Brain pericyte (primary cell): ENCODE measurements at places on chromosomes 6 and 20.

DNA sequence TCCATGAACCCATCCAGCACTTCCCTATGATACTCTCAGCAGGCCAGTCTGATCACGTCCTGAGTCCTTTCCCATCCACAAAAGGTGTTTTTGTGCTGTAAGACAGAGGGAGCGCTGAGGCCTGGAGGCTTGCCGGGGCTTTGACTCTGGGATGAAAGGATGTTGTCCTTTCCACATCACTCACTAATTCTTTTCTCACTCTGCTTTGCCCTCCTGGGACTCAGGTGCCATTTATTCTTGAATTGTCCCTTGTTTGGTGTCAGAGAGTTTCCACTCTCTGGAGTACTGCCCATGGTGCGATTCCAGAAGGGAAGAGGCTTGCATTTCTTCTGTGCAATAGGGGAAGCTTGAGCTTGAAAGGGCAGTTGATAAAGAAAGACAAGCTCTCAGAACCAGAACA is 15.3 kb upstream of the TUBB2B start:
- no peak for DNase-seq

DNA sequence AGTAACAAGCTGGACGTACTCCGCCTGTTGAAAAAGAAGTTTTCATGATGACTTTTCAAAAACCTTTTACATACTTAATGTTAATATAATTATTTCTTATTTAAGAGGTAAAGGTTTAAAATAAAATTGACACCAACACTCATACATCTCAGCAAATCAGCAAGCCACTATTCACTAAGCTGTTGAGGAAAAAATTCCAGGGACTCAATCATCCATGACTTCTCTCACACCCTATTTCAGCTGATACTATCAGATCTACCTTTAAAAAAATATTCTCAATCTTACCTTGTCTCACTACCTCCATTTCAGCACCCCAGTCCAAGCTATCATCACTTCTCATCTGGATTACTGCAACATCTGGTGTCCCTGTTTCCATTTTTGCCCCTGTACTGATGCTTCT is 109.3 kb downstream of the HACE1 start:
- no peak for DNase-seq

DNA sequence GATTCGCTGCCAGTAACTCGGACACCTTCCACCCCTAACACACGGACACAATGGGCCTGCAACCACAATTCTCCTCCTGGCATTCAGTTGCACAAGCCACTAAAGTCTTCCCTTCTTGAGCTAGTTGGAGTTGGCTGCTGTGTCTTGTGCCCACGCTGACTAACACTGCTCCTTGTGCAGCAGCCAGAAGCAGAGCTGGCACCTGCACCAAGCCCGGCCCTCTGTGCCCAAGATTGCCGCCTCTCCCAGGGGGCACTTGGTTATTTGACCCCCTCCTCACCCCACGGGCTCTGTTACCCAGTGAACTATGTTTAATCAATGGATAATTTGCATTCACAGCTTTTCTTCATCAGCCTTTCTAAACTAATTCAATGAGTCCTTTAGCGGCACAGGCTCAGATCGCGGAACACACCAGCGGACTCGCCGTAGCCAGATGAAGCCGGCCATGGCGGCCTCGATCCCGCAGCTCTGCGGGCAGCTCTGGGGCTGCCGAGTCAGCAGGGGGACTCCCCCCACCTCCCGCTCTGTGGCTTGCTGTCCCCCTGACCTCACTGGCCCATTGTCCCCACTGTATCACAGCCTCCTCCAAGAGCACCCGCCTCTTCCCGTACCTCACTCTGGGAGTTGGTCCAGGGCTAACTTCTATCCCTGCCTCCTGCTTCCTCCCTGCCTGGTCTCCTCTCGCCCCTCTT is 94.8 kb upstream of the AFDN start:
- no peak for DNase-seq

- DNase-seq: no peak
Observed at GRCh38 chr6:5367510-5367909, 106.2 kb downstream of the FARS2 start.

- no peak for DNase-seq
Observed at GRCh38 chr6:110422444-110422822, 7.1 kb upstream of the DDO start.

- DNase-seq: no peak
Observed at GRCh38 chr20:62141397-62142251, 1.6 kb downstream of the PSMA7 start.

GRCh38 chr6:40164345-40164755 is 230.1 kb upstream of the MOCS1 start:
- DNase-seq: no peak

- DNase-seq: no peak
Observed at GRCh38 chr6:85917522-85917921, 274.8 kb upstream of the SYNCRIP start.

- DNase-seq: no peak
Observed at GRCh38 chr6:51459958-51460357, 627.5 kb downstream of the PKHD1 start.

- DNase-seq: no peak
Observed at GRCh38 chr20:21681234-21681921, 24.1 kb upstream of the PAX1 start.

DNA sequence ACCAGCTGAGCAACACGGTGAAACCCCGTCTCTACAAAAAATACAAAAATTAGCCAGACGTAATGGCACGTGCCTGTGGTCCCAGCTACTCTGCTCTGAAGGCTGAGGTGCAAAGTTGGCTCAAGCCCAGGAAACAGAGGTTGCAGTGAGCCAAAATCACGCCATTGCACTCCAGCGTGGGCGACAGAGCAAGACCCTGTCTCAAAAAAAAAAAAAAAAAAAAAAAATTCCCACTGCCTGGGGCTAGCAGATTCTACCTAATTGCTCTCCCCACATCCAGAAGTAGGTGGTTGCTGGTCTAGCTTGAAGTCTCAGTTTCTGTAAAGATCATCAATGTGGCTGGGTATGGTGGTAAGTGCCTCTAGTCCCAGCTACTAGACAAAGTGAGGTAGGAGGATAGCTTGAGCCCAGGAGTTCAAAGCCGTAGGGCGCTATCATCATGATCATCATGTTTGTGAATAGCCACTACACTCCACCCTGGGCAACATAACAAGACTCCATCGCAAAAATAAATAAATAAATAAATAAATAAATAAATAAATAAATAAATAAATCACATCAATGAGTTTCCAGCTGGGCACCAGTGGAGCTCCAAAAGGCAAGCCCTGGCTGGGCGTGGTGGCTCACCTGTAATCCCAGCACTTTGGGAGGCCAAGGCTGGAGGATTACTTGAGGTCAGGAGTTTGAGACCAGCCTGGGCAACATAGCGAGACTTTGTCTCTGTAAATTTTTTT is 6.3 kb upstream of the AP5S1 start:
- no peak for DNase-seq
